Kidney (tissue), 22 donors: ENCODE measurements at places on chromosomes 5 and 9.
A peak's percentile ranks its signal among the peaks of the same experiment; 100 is the strongest.

DNA sequence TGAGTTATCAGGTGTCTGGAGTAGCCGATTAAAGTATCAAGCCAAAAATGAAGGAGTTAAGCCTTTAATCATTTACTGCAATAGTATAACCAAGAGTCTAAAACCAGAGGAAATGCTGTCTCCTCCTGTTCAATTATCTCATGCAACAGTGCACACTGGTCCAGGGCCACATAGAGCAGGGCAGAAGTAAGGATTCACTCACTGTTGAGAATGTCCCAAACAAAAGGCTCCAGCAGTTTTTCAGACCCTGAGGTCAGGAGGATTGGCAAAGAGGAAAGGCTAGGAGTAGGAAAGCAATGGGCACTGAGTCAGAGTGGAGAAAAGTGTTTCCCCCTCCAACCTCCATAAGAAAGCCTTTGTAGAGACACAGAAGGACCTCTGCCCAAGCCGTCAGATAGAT lies 168.2 kb downstream of the RNF180 start:
- peak; percentile 45 for DNase-seq

GRCh38 chr5:55546947-55547346 lies 12.2 kb upstream of the PLPP1 start:
- DNase-seq = no peak

DNA sequence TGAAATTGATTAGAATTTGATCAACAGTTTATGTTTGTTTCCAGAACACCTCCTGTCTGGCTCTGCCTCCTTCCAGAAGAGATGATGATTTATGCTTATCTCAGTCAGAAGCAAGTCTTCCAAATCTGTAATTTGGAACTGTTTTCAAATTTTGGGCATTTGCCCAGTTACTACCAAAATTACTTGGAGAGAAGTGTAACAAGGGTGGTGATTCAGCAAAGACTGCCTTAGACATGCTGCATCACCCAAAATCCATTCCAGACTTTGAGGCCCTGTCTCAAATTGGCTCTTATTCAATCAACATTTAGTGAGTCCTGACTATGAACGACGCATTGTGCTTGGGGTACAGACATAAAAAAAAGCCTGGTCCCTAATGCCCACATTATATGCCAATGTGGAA lies 89.4 kb downstream of the SH3TC2 start:
- no peak for DNase-seq

DNA sequence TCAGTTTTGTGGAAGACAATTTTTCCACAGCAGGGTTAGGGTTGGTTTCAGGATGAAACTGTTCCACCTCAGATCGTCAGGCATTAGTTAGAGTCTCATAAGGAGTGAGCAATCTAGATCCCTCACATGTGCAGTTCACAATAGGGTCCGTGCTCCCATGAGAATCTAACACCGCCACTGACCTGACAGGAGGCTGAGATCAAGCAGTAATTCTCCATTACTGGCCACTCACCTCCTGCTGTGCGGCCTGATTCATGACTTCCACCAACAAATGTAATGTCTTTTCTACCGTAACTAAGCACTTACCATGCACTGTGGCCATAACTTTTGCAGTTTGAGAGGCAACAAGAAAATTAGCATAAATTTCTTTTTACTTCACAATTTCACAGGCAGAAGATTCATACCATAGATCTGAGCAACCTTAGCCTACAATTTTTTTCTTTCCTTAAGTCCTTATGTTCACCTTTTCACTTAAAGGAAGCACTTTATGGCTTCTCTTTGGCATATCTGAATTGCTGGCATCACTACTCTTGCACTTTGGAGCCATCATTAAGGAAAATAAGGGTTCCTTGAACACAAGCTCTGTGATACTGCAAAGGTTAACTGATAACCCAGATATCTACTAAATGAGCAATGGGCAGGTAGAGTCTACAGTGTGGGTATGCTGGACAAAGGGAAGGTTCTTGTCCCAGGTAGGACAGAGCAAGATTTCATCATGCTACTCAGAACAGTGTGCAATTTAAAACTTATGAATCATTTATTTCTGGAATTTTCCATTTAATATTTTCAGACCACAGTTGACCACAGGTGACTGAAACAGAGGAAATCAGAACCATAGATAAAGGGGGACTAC lies 83.0 kb upstream of the IFNK start:
- no peak for DNase-seq

- DNase-seq = no peak
Measured at GRCh38 chr9:108056805-108057386, 567.3 kb upstream of the KLF4 start.
